ENCODE measurements at places on chromosomes 7 and 10. TPM values are rescaled to one million over a fixed set of nuclear protein-coding genes. Genes with fewer than 3 reads are reported as not detected.

OR6B1 gene
- not detected for total RNA-seq

PTPN20 gene
- total RNA-seq, result not detected

ZPBP gene
- not detected for total RNA-seq

LRRC18 gene
- total RNA-seq, result not detected

HSPA12A gene
- total RNA-seq, result 2.0 TPM

TAS2R3 gene
- total RNA-seq, result 0.16 TPM

AZGP1 gene
- total RNA-seq, result 24.6 TPM

RASA4B gene
- total RNA-seq, result 3.7 TPM

KIAA1217 gene
- 18.7 TPM for total RNA-seq

ODAD2 gene
- total RNA-seq, result 1.8 TPM

ZNF3 gene
- 28.2 TPM for total RNA-seq

GNAT3 gene
- total RNA-seq, result not detected

RADIL gene
- not detected for total RNA-seq
